ENCODE measurements at places on chromosomes 13 and 19.
A peak's percentile ranks its signal among the peaks of the same experiment; 100 is the strongest.

GRCh38 chr13:101556676-101557123 is 104.2 kb downstream of the ITGBL1 start:
- peak; percentile 20 for DNase-seq

DNA sequence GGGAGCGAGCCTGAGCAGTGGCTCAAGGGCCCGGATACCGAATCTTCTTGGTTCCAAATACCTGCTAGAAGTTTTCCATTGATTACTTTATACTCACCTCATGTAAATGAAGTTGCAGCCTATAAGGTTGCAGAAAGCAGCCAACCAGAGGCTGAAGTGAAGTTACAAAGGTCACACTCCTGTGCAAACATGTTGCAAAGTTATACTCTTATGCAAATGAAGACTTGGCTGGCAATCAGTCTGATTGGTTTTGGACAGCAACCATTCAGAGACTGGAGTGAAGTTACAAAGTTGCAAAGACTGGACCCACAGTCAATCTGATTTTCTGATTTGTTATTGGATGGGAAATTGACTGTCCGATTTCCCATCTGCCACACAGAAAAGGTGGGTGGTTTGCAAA is 152.5 kb downstream of the GGACT start:
- no peak for DNase-seq

DNA sequence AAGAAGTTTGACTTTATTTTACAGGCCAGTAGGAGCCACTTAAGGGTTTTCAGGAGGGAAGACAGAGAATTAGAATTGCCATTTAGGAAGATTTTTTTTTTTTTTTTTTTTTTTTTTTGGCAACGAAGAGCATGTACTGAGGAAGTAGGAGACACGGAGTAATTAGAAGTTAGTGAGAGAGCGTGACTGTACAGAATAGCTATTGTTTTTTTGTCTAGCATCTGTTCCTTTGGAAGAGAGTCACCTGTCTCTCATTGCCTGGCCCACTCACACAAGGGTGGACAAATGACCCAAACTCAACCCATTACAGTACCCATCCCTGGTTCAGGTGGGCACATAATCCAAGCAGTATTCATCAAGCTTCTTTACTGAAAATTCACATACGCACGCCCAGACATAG is 166.7 kb downstream of the LACC1 start:
- no peak for DNase-seq

DNA sequence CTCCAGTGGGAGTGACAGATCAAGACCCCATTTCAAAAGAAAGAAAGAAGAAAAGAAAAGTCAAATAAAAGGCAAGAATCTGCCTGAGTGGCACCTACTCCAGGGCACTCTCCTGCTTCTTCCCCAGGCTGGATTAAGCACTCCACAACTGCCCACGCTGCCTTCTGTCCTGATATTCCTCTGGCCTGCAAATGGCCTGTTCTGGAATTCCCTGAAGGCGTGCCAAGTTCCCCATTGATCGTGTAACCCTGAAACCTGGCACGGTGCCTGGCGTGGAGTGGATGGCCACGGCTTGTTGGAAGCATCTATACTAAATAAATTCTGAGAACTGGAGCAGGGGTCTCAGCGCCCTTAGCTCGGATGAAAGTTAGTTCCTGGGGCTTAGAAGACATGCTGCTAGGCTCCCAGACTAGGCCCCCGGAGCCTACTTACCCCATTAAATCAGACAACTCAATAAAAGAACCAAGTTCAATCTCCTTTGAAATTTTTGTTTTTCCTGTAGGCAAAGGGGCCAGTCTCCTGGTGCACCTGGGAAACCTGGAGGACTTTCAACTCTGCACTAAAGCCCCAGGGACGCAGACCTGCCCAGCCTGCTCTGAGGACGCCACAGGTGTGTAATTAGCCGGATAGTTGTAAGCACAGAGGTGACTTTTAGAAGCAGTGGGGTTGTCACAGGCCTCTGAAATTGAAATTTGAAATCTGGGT is 21.9 kb downstream of the ANKRD27 start:
- DNase-seq: peak; percentile 80

DNA sequence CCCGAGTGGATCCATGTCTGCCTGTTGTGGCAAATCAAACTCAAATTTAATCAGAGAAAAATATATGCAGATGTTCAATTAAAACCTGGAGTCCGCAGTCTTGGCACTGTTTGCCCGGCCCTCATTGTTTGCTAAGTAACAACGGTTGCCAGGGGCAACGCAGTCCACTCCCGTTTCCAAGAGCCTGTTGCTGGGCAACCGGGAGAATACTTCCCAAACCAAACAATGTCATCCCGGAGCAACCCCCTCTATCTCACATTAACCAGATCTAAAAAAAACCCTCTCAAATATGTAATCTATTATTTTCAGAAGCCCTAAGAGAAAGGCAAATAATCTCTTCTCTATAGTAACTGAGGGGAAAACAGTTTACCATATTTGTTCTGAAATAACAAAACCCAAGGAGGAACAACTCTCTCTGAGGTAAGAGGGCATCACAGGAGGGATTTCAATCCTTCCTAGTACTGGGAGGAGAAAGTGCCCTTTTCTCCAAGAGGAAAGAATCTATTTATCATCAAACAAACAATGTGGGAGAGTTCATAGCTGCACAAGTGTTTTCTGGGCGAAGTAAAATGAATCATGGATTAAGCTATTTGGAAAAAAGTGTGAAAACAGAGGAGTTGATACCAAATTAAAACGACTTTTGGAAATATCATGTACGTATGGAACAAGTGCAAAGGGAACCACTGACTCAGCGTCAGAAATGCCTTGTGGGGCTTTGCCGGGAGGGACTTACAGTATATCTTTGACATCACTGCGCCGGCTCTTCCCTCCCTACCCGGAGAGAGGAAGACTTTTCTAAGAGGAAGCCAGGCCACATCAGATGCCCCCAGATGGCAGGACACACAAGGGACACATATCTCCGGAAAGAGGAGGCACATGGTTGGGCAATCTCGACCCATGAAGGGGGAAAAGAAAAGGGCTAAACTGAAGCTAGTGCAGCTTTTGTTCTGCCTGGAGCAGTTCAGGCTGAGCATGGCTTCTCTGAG is 43.3 kb downstream of the RFX2 start:
- peak; percentile 94 for DNase-seq

- DNase-seq: peak; percentile 96
These were observed 18.2 kb upstream of the PTBP1 start for GRCh38 chr19:778910-779653.

GRCh38 chr13:52411629-52412028 is 5.7 kb upstream of the THSD1 start:
- peak; percentile 71 for DNase-seq

DNA sequence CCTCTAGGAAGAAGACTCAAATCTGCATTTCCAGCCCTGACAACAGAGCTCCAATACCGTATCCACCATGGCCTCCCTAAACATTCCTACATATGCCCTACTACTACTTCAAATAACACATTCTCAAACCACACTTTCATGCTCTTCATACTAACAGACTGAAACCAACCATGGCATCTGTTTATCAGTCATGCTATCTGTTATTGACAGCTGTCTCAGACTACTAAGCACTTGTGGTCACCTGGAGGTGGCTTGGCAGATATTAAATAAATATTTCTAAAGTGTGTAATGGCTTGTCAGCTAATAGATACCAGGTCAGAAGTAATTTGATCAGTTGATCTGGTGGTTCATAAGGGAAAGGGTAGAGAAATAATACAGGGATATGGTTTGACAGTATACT is 489.1 kb downstream of the DIAPH3 start:
- DNase-seq: no peak

- DNase-seq: no peak
These were observed 27.1 kb upstream of the POMP start for GRCh38 chr13:28631801-28632200.

GRCh38 chr19:5128251-5128935 is 159.5 kb downstream of the KDM4B start:
- peak; percentile 32 for DNase-seq

GRCh38 chr13:94761407-94761806 is 49.1 kb upstream of the SOX21 start:
- DNase-seq: no peak

- DNase-seq: no peak
These were observed 170.0 kb upstream of the TSHZ3 start for GRCh38 chr19:31519256-31519655.

DNA sequence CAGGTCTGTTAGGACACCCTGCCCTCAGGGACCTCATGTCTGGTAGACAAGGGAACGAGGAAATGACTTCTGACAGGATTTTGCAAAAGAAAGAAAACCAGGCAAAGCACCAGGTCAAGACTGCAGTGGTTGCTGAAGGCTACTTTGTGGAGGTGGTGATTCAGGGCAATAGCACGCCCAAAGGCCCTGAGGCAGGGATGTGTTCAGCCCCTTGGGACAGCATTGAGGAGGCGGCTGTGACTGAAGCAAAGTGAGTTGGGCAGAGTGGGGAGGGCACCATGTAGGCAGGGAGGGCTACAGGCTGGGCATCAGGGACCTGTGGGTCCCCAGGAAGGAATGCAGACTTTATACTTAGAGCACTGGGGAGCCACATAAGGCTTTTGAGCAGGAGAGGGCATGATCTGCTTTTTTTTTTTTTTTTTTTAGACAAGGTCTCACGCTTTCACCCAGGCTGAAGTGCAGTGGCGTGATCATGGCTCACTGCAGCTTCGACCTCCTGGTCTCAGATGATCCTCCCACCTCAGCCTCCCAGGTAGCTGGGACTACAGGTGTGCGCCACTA is 10.8 kb upstream of the HOMER3 start:
- DNase-seq: peak; percentile 15

DNA sequence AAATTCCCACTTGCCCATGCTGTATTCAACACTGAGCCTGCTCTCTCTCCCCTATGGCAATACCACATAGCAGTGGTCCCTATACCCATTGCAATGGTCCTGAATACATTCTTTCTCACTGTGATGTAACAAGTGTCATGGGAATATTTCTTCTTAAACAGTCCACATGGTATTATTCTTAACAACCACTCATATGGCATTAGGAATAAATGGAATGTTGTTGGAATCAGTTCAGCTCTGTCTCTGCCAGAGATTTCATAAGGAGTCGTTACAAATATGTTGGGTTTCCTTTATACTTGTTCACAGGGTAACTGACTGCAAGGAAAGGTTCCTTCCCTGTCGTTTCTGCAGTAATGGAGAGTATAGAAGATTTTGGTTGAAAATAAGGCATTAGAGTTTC is 128.3 kb upstream of the SPATA13 start:
- peak; percentile 83 for DNase-seq

DNA sequence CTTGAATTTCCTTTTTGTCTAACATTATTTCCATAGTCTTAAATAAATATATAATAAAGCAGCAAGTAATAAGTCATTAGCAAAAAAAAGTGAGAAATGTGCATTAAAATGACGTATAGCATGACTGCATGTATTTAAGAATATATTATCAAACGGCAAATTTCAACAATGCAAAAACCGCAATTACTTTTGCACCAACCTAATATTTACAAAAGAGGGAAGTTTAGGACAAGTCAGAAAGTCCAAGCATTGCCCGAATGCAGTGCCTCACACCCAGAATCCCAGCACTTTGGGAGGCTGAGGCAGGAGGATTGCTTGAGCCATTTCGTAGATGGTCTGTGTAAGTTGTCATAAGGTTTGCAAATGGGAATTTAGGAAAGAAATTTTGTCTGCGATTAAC is 10.2 kb upstream of the NAXD start:
- DNase-seq: no peak

GRCh38 chr19:28297036-28297435 is 915.9 kb downstream of the UQCRFS1 start:
- DNase-seq: no peak

- no peak for DNase-seq
These were observed 7.4 kb downstream of the RAP2A start for GRCh38 chr13:97441368-97441767.

DNA sequence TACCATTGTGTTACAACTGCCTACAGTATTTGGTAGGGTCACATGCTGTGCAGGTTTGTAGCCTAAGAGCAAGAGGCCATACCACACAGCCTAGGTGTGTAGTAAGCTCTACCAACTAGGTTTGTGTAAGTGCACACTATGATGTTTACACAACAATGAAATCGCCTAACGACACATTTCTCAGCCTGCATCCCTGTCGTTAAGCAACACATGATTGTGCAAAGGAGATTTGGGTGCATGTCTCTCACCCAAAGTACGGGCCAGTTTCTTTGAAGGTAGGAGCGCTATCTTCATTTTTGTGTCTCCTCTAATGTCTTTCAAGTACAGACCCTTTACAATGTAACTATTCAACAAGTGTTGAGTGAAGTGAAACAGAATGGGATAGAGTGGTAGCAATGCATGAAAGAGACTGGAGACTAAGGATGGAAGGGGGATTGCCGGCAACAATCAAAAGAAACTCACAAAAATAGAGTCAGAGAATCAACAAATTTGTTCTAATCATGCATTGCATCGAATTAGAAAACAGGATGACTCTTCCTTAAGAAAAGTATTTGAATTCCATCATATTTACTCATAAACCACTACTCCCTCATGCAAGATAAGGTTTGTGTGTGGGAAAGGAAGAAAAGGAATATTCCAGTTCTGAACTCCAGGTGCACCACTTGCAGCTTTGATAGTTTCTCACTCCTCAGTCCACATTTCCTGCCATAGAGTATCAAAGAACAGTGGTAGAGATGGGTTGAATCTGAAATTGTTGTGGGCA is 60.2 kb upstream of the TNFRSF19 start:
- DNase-seq: peak; percentile 82

DNA sequence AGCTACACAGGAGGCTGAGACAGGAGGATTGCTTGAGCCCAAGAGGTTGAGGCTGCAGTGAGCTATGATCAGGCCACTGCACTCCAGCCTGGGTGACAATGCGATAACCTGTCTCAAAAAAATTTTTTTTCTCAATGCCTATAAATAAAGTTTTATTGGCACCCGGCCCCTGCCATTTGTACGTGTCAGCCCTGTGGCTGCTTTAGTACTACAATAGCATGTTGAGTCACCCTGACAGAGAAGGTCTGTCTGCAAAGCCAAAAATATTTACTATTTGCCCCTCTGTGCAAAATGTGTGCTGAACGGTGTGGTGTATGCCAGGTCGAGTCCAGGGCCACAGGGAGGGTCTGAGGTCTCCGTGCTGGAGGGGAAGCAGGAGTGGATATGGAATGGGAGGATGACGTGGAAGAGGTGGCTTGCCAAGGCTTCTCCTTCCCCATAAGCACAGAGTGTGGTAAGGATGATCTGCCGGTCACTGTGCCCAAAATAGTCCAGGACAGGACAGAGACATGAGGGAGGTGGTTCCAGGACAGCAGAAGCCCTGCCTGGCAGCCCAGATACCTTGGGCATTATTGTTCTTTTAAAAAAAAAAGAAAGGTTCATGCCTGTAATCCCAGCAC is 10.0 kb downstream of the NMRK2 start:
- DNase-seq: peak; percentile 24

- DNase-seq: peak; percentile 48
These were observed 186.4 kb upstream of the KL start for GRCh38 chr13:32829676-32830335.

DNA sequence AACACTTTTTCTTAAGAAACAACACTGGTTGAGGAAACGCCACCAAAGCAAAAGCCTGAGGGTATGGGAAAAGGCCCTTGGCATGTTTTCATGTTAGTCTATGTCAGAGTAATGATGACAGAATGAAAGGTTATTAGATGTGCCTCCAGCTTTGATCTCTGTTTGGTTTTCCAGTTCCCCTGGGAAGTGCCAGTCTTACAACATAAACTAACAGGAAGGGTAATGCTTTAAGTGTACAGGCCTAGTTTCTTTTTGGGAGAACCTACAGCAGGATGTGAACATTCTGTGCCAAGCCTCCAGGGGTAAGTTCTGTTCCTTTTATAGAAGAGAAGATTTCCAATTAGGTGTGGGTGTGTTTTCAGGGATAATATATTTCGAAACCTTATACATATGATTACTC is 121.7 kb downstream of the FNDC3A start:
- DNase-seq: peak; percentile 90

Data from cardiac fibroblast (primary cell).